ENCODE measurements at places on chromosomes 7 and 10.
A peak's percentile ranks its signal among the peaks of the same experiment; 100 is the strongest.

DNA sequence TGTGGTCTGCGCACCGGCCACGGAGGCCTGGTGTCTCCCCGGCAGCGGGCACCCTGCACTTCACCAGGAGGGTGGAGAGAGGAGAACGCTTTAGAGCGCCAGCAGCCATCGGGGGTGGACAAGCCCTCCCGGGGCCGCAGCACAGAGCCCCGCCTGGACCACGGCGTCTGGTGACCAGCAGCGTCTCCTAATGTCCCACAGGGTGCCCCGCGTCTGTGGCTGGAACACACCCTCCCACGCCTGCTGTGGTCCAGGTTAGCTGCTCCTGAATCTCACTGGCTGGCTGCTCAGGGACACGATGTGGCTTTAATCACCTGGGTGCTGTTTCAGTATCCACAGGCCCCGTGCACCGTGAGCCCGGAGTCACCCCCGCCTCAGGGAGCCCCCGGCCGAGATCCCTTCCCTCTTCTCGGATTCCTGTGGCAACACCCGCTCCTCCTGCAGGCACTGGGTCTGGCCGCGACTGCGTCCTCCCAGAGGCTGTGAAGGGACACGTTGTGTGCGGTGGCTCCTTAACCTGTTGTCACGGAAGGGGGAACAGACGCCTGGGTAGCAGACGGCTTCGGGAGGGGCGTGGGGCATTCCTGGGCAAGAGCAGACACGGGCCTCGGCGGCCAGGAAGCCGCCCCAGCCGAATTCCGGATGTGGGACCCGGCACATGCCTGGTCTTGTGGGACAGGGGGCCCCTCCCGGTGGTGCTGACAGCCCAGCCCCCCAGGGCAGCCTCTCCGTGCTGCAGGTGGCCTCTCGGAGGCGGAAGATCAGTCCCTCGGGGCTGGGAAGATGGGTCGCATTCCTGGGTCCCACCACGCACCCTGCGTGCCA, 78.9 kb downstream of the FOXL3 start:
- no peak for DNase-seq

DNA sequence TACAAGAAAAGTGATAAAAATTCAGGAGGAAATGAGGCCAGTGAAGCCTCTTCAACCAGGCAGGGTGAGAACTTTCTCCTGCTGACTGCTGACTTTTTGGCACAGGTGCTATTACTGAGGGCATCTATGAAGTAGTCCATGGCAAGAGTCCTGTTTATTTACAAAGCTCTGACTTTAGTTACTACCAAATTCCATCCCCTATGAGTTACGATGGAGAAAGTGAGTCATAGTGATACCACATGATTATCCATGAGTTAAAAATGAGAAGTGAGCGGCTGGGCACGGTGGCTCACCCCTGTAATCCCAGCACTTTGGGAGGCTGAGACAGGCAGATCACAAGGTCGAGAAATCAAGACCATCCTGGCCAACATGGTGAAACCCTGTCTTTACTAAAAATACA, 19.9 kb downstream of the CCDC3 start:
- DNase-seq = no peak

DNA sequence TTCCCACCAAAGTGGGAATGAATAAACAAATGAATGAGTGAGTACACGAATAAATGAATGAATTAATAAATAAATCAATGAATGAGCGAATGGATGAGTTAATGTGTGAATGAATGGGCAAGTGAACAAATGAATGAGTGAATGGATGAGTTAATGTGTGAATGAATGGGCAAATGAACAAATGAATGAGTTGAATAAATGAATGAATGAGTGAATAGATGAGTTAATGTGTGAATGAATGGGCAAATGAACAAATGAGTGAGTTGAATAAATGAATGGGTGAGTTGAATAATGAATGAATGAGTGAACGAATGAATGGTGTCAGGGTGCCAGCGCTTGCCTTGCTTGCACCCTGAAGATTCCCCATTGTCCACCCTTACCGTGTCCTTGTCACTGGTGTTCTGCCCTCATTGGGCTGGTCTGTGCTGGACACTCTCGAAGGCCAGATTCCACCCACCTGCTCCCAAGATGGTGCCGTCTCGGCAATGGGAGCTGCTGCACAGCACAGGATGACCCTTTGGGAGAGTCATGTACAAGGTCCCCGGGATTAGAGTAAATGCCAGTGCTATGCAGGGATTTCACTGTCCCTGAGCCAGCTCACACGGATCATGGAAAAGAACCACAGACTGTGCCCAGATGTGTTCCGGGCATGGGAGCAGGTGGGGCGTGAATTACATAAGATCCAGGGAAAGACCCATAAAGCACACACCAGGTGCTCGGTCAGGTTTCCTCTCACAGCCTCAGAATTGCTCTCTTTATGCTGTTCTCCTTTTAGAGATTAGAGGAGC, 83.2 kb downstream of the CAMK1D start:
- peak; percentile 70 for DNase-seq

DNA sequence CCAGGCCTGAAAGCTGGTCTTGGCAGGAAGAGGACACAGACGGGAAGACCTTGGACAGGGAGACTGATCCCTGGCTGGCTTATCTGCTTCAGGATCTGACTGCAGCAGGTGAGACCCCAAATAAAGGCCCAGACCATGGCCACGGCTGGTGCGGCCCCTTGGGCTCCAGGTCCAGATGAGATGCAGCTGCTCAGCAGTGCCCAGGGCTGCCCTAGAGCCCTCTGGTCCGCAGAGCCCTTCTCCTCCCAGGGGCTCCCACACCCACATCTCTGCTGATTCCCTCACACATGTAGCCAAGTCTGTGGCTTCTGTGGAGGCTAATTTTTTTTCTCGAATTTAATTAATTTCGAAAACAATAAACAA, 46.3 kb downstream of the VIPR2 start:
- no peak for DNase-seq

- DNase-seq = no peak
Observed at GRCh38 chr7:46810986-46811385, 770.9 kb downstream of the TNS3 start.

- DNase-seq = no peak
Observed at GRCh38 chr10:82190432-82191260, 315.7 kb downstream of the NRG3 start.

DNA sequence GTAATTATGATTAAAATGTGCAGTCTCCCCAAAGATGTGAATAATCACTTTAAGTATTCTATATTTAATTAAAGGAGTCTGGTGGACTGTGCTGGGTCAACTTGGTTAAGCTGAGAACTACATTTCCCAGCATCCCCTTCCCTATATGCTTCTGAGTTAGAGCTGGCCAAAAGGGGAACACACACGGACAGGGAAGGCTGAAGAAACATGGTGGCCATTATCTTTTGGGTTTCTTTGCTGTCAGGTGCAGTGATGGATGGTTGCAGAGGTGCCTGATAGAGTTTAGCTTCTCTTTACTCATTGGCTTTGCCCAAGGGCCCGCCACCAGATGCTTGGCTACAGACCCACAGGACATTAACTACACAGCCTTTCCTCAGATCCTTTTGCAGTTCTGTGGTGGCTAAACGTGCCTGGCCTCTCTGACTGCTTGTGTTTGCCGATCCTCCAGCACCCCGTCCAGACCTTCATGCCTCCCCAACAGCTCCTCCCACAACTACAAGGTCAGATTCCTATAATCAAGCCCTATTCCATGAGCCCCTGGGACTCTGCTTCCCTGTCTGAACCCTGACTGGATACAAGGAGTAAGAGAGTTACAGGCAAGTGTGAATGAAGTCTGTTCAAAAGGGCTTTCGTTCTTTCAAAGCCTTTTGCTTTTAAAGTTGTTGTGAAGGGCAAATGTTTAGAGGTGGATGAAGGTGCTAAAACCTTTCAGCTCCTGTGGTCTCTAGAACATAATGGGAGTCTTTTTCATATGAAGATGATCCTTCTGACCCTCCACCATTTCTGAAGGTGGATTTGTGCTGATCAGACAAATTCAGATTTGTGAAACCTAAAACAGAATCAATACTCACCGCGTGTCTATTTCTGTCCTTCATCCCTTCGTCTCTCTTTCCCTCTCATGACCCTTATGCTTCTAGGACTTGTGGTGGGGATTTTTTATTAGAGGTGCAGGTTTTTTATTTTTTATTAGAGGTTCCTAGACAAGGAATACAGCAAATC, 21.5 kb downstream of the BUB3 start:
- DNase-seq = no peak

- DNase-seq = no peak
Observed at GRCh38 chr7:134462337-134462925, 3.5 kb upstream of the AKR1B1 start.

GRCh38 chr10:118033905-118034304, 12.8 kb downstream of the RAB11FIP2 start:
- DNase-seq = no peak

DNA sequence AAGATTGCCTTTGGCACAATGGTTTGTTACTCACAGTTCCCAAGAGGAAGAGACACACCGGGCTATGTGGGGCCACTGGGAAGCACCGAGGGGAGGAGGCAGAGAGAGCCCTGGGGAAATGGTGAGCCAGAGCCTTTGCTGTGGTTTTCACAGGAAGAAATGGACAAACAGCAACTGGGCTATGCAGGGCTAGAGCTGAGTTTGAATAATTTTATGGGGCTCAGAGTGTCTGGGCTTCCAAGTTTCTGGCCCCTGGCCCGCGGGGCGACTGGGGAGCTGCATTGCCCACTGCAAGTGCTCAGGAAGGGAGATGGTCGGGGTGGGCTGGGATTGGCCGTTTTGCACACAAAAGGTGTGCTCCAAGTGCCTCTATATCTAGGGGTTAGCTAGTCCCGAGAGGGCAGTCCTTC, 92.6 kb downstream of the CHST15 start:
- no peak for DNase-seq

DNA sequence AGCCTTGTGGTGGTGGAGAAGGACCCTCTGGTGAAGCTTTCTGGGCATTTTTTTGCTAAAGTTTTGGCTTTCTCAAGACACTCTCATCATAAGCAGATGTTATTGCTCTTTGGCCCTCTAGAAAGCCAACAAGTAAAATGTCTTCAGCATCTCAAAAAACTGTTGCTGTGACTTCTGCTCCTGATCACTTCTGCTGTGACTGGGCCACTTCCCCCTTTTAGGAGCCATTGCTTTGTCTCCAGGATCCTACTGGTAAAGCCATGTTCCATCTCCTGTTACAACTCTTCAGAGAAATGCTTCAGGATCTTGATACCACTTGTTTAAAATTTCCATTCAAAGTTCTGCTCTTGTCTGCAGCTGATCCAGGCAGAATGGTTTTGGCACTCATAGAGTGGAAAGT, 10.9 kb downstream of the PARP12 start:
- DNase-seq = no peak

DNA sequence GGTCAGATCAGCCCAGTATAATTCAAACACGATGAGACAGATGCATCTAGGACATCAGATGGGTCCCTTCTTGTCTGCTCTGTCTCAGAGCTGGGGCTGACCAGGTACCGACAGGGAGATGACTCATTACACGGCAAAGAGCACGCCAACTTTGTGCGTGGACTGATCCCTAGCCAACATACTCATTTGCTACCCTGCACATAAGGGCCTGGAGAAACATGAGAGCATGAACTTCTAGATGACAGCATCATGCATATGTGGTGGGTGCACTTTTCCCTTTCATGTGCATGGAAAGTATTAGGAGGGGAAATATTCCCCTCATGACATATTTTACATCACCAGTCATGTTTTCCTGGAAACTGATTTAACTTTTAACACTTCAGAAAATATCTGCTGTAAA, 35.1 kb upstream of the NPVF start:
- no peak for DNase-seq

- no peak for DNase-seq
Observed at GRCh38 chr7:100679927-100680575, 6.5 kb downstream of the GNB2 start.

GRCh38 chr7:50206453-50207250, 97.9 kb upstream of the IKZF1 start:
- no peak for DNase-seq

DNA sequence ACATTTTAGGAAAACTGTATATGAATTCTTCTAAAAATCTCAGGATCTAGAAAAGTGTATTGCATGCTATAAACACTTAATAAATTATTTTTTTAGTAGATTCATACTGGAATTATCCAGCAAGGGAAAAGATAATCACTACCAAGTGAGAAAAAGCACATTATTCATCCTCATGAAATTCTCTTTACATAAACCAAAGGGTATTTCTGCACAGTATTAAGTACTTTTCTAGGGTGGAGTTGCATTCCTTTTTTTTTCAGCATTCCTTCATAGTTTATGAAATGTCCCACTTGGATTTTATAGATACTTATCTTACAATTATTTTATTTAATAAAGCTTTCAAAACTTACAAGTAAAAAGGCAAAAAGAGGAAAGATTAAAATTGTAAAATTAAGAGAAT, 403.3 kb downstream of the HGF start:
- no peak for DNase-seq

GRCh38 chr10:11719496-11720259, 22.5 kb upstream of the ECHDC3 start:
- DNase-seq = no peak

DNA sequence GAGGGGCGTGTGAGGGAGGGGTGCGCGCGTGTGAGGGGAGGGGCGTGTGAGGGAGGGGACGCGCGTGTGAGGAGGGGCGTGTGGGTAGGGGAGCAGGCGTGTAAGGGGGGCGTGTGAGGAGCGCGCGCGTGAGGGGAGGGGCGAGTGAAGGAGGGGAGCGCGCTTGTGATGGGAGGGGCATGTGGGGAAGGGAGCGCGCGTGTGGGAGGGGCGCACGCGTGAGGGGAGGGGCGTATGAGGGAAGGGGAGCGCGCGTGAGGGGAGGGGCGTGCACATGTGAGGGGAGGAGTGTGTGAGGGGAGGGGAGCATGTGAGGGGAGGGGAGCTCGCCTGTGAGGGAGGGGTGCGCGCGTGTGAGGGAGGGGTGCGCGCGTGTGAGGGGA, 19.1 kb downstream of the MXI1 start:
- peak; percentile 75 for DNase-seq

DNA sequence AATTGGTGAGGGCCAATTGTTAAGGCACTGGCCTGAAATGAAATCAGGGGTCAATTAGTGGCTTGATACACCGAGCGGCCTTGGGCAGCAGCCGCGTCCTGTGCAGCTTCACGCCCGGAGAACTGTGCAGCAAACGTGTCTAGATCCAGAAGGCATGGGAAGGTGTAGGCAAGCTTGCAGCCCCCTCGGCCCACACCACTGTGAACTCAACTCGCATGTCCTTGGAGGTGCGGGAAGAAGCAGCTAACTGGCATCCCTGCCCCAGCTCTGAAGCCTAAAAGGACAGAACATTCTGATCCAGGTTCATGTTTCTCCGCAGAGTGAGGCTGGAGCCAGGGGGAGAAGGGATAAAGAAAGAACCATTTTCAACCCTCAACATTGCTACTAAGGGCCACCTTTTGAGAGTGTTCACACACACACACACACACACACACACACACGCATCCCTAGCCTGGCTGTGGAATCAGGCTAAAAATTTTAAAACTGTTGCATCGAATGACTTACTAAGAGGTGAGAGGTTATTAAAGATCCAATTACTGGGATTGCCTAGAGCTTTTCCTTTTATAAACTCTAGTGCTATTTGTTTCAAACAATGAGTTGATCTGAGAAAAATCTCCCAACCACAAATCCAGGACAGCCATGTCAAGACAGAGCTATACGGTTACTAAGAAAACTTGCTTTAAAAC, 104.0 kb downstream of the PARP12 start:
- DNase-seq = no peak

- DNase-seq = no peak
Observed at GRCh38 chr7:153590136-153590535, 462.1 kb upstream of the DPP6 start.

GRCh38 chr7:141717450-141717849, 9.3 kb downstream of the WEE2 start:
- DNase-seq = no peak

Data from NCI-H1092 treated with DMSO at 0.1 percent for 48 hours (cell line).